Stimulated activated CD8-positive, alpha-beta memory T cell treated with anti-CD3 and anti-CD28 coated beads, Interleukin-2, amount 100 ng/mL, for 1 hour (primary cell): ENCODE measurements at places on chromosomes 1 and 21.

DNA sequence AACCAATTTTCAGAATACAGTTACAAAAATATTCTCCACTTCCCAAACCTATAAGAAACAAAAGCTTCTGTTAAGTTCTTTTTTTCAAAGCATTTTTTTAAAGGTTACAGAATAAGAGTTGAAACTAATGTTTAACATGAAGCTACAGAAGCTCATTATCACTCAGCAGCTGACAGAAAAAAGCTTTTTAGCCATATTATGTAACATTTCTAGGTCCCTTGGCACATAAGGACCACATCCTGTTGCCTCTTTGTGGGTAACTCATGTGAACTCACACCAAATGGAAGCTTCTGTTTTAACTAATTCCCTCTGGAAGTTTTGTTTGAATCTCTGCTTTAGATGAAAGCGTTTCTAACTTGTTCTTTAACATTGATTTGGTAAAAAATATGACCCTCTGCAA, 242.5 kb upstream of the TMPRSS15 start:
- DNase-seq = no peak

DNA sequence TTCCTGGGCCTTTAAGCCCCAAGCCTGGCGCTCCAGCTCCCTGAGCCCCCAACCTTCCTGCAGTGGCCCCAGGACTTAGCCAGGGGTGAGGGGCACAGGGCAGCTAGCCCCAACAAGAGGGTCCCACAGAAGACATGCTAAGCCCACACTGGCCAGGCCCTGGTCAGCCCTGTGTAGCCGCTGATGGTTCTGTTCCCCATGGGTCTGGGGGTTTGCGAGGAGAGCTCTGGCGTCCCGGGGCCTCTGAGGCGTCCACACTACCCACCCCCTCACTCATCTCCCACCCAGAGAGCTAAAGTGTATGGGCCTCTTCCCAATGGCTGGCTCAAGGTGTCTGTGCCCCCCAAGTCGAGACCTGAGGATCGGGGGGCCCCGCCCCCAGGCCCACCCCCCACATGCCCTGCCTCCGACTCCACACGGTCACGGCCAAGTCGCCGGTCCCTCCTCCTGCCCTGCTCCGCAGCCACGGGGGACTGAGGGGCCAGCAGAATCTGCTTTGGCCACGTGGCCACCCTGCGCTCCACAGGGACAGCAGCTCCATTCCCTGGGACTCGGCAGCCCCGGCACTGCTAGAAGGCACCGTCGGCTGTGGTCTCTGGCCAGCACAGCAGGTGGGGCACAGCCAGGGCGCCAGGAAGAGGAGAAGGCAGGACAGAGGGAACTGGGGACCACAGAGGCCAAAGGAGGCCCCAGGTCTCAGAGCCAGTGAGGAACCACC, 7.8 kb downstream of the TNFRSF18 start:
- DNase-seq = no peak

GRCh38 chr1:185157599-185158412, 839 bp downstream of the SWT1 start:
- no peak for DNase-seq

- DNase-seq = no peak
Observed at GRCh38 chr1:88111816-88112215, 572.3 kb upstream of the PKN2 start.
